ENCODE measurements at places on chromosomes 7 and 10.

GRCh38 chr7:74619235-74619860 is 38.2 kb upstream of the GTF2I start:
- no peak for DNase-seq

DNA sequence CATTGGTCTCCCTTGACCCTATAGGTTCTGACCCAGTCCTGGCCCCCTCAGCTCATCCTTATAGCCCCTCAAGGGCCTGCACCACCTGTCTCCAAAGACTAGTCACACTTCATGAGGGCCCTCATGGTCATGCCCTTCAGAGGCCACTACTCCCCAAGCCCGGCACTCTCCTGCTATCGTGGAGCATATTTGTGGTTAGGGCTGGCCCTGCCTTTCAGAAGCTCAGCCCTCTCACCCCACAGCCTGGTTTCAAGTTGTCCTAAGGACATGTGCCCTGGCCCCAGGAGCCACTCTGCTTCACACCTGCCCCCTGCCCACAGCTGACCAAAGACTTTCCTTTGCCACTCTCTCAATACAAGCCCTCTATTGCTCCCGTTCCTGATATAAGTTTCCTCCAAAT is 60.3 kb upstream of the LBX1 start:
- DNase-seq: no peak

GRCh38 chr7:107364787-107365186 is 105.1 kb upstream of the GPR22 start:
- no peak for DNase-seq

- no peak for DNase-seq
Measured at GRCh38 chr10:10662716-10663408, 354.8 kb upstream of the CELF2 start.

GRCh38 chr7:154842591-154842990 is 160.3 kb downstream of the PAXIP1 start:
- no peak for DNase-seq
